NB4 (cell line): ENCODE measurements at places on chromosomes 7 and 10.
A peak's percentile ranks its signal among the peaks of the same experiment; 100 is the strongest.

- peak; percentile 95 for DNase-seq
Measured at GRCh38 chr7:98202367-98203195, 8.7 kb upstream of the BHLHA15 start.

DNA sequence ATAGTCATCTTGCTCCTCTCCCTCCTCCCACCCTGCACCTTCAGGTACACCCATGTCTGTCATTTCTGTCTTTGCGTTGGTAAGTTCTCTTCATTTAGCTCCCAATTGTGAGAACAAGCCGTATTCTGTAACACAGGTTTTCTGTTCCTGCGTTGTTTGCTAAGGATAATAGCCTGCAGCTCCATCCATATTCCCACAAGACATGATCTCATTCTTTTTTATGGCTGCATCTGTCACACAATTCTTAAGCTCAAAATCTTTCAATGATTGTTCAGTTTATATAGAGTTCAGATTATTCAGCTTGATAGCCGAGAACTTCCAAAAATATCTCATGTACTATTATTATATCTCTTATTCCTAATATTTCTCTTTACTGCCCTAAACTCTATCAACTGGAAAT is 16.0 kb upstream of the TMEM168 start:
- no peak for DNase-seq

DNA sequence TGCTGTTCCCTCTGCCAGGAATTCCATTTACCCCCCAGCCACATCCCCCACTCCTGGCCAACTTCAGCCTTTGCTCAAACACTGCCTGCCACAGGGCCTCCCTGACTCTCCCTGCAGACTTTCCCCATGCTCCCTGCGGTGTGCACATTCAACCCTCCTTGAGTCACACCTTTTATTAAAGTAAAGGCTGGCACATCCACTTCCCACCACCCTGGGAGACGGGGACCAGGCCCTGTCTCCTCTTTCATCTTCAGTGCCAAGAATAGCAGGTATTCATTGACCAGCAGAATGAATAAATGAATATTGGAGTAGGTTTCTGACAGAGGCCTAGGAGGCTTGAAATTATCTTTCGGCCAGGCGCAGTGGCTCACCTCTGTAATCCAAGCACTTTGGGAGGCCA is 91.4 kb downstream of the GRK5 start:
- DNase-seq = no peak

DNA sequence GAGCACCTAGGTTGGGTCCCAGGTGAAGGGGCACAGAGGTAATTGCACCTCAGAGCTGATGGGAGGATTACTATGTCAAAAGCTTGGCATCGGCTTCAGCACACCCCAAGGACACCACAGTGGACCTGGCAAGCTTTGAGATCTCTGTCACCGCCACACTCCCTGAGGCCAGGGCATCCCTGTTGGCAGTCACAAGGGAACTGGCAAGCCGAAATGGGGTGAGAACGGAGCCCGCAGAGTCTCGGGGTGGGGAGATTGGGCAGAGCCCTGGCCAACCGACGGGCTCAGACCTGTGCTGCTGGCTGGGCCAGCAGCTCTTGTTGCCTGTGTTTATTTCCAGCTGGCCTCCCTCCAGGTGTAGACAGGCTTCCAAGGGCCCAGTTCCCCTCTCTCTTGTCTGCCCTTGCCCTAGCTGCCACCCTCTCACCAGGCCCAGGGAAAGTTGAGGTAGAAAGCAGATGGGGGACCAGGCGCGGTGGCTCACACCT is 2.5 kb downstream of the HSPB1 start:
- no peak for DNase-seq

DNA sequence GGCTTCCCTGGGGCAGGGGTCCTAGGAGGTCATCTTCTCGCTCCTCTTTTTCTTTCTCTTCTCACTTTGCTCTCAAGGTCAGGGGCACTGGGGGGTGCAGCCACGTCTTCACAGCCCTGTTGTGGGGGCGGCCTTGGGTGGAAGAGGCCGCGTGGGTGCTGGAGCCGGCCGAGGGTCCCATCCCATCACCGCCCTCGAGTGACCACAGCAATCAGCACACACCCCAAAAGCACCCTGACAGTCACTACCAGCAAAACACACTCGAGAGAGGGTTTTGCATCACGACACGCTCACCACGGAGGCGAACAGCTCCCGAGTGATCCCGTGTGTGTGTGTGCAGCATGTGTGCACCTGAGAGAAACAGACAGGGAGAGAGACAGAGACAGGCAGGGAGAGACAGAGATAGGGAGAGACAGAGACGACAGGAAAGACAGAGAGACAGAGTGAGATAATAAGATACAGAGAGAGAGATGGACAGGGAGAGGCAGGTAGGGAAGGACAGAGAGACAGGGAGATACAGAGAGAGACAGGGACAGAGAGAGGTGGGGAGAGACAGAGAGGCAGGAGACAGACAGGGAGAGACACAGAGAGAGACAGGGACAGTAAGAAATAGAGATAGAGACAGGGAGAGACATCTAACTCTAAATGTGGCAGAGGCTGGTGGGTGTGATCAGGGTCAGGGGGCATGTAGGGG is 100.9 kb downstream of the WDR37 start:
- DNase-seq = no peak

DNA sequence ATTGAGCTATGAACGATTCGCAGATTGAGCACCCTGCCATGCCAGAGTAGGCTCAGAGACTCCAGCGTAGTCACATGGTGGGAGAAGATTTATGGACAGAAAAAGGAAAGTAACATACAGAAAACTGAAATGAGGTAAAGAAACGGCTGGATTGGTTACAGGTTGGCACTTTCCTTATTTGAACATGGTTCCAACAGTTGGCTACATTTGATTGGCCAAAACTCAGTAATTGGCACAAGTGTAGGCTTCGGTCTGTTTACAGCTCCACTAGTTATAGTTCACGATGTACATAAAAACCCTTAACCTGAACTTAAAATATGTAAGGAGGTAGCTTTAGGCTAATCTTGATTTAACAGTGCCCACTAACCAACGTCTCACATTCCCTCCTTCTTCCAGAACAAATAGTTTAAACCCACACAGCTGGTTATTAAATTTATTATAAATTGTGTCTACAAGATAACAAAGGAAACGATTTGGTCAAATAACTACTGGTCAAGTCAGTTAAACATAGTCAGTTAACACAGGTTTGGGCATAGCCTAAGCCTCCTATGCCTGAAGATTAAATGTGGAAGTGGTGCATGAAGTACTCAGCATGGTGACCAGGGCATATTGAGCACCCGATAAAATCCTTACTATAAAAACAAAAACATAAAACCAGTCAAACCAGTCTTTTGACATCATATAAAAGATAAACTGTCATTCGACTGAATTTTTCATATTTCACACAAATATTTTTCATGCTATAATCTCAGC is 17.9 kb upstream of the MTERF1 start:
- DNase-seq = no peak

- DNase-seq = no peak
Measured at GRCh38 chr10:21399392-21400035, 126.0 kb downstream of the SKIDA1 start.

GRCh38 chr10:65559369-65559768 is 1366.5 kb upstream of the LRRTM3 start:
- no peak for DNase-seq

GRCh38 chr7:113504142-113504541 is 385.8 kb upstream of the SMIM30 start:
- no peak for DNase-seq

- DNase-seq = no peak
Measured at GRCh38 chr10:63611078-63611477, 89.9 kb downstream of the REEP3 start.

DNA sequence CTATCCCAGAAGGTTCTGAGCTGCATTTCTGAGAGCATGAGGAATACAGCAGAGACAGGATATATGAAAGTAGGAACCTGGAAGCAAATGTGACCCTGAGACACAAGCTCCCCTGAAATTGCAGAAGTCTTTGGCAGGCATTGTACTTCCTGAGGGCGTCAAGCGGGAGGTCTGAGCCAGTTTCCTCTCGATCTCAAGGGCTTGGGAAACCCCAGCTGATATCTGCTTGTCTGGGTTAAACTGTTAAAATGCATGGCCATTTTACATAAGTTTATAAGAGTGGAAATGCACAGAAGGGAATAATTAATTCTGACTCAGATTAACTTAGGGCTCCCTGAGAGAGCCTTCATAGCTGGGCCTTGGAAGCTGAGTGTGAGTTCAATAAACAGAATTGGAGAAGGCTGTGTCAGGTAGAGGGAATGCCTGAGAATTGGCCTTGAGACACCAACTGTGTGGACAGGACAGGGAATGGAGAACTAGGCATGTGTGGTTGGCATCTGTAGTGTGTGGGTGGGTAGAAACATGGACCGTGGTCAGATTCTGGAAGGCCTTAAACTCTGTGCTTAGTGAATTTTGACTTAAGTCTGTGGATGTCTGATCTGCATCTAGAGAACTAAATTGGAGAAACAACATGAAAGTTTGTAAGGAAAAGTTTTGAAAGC is 53.3 kb downstream of the WIPF3 start:
- DNase-seq = peak; percentile 40

- no peak for DNase-seq
Measured at GRCh38 chr7:64870656-64871055, 32.4 kb upstream of the ZNF273 start.

- no peak for DNase-seq
Measured at GRCh38 chr10:117677890-117678500, 135.4 kb downstream of the EMX2 start.

- no peak for DNase-seq
Measured at GRCh38 chr7:55149001-55149400, 130.2 kb downstream of the EGFR start.

- no peak for DNase-seq
Measured at GRCh38 chr10:52229291-52229931, 84.7 kb upstream of the DKK1 start.
